ENCODE measurements at places on chromosomes 5 and 9.
A peak's percentile ranks its signal among the peaks of the same experiment; 100 is the strongest.

DNA sequence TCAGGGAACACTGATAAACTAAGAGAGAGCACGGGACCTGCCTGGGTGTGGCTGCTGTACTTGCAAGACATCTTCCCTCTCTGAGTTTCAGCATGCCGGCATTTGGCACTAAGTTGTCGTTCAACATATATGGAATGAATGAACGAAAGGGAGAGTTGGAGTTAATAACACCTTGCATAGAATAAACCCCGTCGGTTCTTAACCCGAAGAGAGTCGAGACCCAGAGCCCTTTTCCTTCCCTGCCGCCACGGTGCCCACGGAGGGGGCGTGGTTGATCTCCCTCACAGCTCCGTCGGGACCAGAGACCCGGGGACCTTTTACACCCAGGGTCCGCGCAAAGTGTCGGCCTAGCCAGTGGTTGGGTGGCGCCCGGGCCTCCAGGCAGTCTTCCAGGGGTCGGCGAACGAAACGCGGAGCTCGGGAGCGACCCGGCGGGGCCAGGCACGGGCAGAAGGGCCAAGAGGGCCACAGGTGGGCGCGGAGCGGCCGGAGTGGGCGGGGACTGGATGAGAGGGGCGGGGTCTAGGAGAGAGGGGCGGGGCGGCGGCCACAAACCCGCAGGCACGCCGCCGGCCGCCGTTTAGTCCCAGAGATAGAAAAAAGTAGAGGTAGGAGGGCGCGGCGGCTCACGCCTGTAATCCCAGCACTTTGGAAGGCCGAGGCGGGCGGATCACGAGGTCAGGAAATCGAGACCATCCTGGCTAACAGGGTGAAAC lies 735 bp upstream of the RPL26L1 start:
- no peak for DNase-seq

DNA sequence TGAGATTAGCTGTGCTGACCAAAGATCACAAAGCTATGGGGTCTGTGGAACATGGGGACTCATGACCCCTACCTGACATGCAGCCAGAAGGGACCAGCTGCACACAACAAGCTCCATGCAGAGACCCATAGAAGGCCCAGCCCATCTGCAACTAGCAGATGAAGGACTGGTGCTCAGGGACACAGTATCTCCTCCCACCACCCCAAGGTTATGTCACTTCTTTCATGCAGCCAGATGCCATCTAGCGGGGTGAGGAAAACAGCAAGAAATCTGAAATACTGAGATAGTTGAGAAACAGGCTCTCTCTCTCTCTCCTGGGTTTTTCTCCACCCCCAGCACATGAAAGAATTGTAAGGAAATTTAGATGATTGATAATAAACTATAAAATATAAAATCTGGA lies 161.3 kb upstream of the DAPK1 start:
- no peak for DNase-seq

- no peak for DNase-seq
Measured at GRCh38 chr9:131318231-131319085, 28.9 kb downstream of the PLPP7 start.

GRCh38 chr9:16213781-16214515 lies 656.5 kb downstream of the BNC2 start:
- peak; percentile 94 for DNase-seq

DNA sequence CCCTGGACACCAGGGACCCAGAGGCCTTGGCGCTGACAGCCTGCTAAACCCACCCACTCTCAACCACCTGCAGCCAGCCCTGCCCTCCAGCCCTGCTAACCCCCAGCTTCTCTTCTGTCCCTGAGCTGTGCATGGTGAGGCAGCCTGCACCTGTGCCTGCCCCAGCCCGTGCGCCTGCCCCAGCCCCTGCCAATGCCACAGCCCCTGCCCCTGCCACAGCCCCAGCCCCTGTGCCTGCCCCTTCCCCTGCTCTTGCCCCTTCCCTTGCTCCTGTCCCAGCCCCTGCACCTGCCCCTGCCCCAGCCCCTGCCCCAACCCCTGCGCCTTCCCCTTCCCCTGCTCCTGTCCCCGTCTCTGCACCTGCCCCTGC lies 43.3 kb upstream of the IRX4 start:
- DNase-seq, result no peak

DNA sequence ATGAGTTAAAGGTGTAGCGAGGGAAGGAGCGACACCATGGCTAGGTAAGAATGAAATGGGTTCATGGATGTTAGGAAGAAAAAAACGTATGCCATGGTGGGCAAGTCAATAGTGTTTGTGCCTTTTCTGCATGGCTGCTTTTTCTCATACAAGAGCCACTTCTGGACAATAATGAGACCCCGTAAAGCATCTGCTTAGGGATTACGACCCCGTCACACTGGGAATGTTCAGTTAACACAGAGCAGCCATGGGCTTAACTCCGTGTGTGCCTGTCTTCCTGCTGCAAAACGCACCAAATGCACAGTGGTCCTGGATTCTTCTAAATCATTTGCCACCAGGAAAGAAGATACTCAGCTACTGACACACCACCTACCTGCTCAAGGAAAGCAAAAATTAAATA lies 81.8 kb downstream of the NFIB start:
- no peak for DNase-seq

- DNase-seq, result no peak
Measured at GRCh38 chr9:127390563-127390962, 6.4 kb upstream of the SLC2A8 start.

DNA sequence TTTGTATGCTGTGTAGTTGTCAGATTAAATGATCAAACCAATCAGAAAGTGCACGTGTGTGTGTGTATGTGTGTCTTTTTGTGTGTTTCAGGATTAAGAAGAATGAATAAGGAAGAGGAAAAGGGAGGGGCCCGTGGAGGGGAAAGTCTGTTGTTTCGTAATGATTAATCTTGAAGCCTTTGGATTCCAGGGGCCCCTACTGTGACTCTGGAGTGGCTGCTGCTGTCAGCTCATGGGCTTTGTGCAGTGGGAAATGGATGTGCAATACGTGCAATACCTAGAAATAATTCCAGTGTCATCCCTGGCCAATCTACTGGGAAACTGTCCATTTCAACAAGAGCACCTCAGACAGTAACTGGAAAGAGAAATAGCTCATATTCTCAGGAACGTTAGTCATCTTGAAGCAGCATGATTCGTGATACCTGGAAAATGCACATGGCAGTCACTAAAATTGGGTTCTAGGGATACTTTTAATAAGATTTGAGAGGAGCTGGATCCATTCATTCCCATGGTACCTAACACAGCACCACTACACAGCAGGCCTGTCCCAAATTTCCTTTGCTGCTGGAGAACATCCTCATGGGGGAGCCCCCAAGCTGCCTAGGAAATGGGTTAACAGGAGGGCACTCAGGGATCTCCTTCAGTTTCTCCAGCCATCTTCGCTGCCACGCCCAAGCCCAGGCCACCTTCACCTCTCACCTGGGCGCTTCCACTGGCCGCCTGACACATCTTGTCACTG lies 186.3 kb downstream of the NR3C1 start:
- DNase-seq, result no peak

- DNase-seq, result no peak
Measured at GRCh38 chr5:6943197-6944112, 230.2 kb downstream of the TENT4A start.

DNA sequence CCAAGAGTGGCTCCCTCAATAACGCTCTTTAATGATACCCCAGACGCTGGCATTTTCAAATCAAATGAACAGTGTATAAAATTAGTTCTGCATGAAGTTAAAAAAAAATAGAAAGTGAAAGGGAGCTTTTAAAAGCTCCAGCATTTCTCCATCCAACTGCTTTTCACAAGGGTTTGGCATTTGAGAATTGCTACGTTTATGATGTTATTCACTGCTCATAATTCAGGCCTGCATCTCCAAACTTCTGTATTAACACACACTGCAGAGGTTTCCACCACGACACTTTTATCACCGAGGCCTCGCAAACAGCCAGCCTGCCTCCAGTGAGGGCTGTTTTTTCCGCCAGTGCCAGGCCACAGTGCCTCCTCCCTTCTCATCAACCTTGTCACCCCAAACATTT lies 205.5 kb upstream of the EFNA5 start:
- no peak for DNase-seq

DNA sequence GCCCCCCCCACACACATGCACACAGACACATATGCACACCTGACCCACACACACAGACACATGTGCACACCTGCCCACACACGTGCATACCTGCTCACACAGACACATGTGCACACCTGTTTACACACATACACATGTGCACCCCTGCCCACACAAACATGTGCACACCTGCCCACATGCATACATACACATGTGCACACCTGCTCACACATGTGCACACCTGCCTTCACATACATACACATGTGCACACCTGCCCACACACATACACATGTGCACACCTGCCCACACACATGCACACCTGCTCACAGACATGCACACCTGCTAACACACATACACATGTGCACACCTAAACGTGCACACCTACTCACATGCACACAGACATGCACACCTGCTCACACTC lies 147.0 kb upstream of the FOXD4L5 start:
- DNase-seq, result no peak

DNA sequence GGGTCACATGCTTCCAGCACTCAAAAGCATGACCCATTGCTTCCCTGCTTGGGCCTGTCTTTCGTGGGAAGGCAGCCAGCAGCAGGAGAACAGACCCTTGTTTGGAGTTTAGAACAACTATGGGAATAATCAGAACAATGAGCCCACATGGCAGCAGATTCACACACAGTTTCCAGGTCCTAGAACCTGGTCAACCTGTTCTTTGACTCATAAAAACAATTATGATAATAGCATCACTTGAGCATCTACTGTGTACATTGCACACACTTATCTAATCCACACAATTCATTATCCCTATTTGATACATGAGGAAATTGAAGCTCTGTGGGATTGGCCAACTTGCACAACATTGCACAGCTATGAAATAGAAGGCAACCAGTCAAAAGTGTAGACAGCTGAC lies 41.7 kb downstream of the KLF4 start:
- DNase-seq, result no peak

Data from brain pericyte (primary cell).